ENCODE measurements at places on chromosomes 11 and 22. TPM values are rescaled to one million over a fixed set of nuclear protein-coding genes. Genes with fewer than 3 reads are reported as not detected.

Gene MDK
- 127 TPM for total RNA-seq

Gene ADAMTS15
- 16.8 TPM for total RNA-seq

Gene ART1
- not detected for total RNA-seq

Gene OR52A1
- not detected for total RNA-seq

Gene DTX4
- 4.4 TPM for total RNA-seq

Gene SYT7
- total RNA-seq: 0.92 TPM

Gene SLC22A9
- not detected for total RNA-seq

Gene KRTAP5-7
- total RNA-seq: not detected

Gene AKIP1
- total RNA-seq: 24.0 TPM

Gene PLAAT3
- 21.2 TPM for total RNA-seq

Gene MUC2
- total RNA-seq: not detected

Gene PNPLA3
- total RNA-seq: 2.5 TPM

Gene PLEKHB1
- 2.9 TPM for total RNA-seq

Gene TSPAN18
- 4.9 TPM for total RNA-seq

Gene DDIAS
- 1.8 TPM for total RNA-seq

Gene TTC28
- total RNA-seq: 36.7 TPM

Gene OR56A1
- total RNA-seq: not detected

Gene OR5B21
- not detected for total RNA-seq

Gene CD3D
- not detected for total RNA-seq

Gene BTG4
- total RNA-seq: not detected

Gene SHANK3
- 7.5 TPM for total RNA-seq

Gene FXYD6
- total RNA-seq: 0.53 TPM

Gene MRGPRX4
- total RNA-seq: not detected

Gene FOLR2
- not detected for total RNA-seq

Gene HTR3B
- not detected for total RNA-seq

Gene IGSF22
- total RNA-seq: not detected

Gene SELENOH
- total RNA-seq: 92.1 TPM

Gene POLR3H
- total RNA-seq: 39.6 TPM

Gene HORMAD2
- total RNA-seq: not detected

Gene CACNA1I
- total RNA-seq: 0.08 TPM

Gene CCDC90B
- 55.3 TPM for total RNA-seq

Gene TUB
- 17.2 TPM for total RNA-seq

Gene CD6
- not detected for total RNA-seq

Gene CDC42BPG
- 0.46 TPM for total RNA-seq

Gene C1QTNF4
- 0.41 TPM for total RNA-seq

Gene UBQLNL
- total RNA-seq: 0.41 TPM

Gene SYCE3
- total RNA-seq: not detected

Gene LBHD1
- total RNA-seq: 4.2 TPM

Gene IGLL1
- total RNA-seq: not detected
